ENCODE measurements at places on chromosomes 5 and 9.

- no peak for DNase-seq
These were observed 6.5 kb downstream of the UNC5A start for GRCh38 chr5:176816791-176817347.

DNA sequence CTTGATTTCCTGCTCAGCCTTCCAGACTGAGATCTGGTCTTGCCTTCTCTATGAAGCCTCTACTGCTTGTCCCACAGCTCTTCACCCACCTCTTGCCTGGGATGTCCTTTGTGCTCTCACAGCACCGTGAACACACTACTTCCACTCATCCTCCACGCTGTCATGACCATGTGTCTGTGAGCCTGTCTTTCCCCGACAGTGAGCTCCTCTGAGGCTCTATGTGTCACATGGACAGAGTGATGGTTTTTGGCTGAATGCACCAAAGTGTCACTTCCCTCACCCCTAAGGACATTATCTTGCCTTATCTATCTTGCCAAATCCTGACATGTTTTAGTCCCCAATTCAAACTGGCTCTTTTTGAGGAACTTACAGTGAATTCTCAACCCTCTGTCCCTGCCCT, 11.3 kb downstream of the PHYKPL start:
- no peak for DNase-seq

DNA sequence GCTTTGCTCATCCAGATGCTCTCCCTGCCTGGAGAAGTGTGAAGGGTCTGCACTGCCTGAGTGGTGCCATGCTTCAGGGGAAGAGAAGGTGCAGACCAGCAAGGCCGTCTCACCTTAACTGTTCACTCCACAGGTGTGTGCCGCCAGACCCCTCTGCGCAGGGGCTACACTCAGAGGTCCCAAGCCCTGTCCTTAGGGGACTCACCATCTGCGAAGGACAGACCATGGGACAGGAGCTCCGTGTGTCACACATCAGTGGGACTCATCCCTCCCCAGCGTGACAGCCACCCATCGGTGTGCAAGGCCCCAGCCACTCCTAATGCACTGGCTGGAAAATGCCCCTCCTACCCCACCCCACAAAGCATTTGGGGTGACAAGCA, 142.9 kb downstream of the OLFM1 start:
- DNase-seq, result no peak

GRCh38 chr9:132150256-132150655, 11.6 kb upstream of the NTNG2 start:
- no peak for DNase-seq

DNA sequence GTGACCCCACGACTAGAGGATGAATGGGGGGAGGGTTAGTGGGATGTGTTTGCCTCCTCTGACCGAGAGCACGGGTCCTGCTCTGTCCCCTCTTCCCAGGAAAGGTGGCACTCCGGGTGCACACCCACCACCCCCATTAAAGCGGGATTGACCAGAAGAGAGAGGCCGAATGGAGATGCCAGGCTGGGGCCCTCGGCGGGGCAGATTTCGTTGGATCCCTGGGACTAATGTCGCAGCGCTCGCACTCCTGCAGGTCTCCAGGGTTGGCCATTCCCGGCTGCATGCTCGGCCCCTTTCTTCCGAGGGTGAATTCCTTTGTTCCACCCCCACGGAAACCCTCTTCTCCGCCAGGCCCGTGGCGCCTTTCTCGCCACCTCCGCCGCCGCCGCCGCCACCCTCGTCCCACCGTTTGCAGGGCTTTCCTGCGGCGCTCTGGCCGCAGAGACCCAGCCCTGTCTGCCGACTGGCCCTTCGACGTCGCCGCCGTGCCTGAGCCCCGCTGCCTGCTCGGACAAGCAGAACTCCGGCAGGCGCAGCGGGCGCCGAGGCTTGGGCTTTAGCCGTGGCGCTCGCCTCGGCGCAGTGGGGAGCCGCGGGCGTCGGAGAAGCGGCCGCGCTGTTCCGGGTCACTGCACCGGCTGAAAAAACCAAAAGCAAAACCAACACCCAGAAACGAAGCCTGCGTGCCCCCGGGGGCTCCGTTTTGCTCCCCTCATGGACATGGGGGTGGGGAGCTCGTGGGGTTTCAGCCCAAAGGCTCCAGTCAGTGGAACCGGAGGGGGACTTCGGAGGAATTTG, 11.8 kb downstream of the LMX1B start:
- DNase-seq, result no peak

DNA sequence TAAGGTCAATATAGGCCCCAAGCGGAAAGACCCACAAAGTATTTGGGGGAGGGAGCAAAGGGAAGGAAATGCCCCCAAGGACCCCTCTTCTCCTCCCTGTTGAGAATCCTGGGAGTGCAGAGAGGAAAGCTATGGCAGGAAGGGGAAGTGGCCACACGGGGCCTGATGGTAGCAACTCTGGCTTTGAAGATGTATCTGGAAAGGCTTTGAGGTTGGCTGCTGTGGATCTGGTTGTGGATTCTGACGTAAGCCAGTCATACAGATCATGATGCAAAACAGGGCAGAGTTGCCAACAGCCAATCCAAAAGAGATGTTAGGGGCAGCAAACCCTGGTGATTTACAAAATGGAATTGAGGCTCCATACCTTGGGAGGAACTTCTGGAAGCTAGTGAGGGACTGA, 108.8 kb downstream of the PRKACG start:
- DNase-seq, result no peak

GRCh38 chr5:67963789-67964519, 251.6 kb upstream of the PIK3R1 start:
- DNase-seq, result no peak
